ENCODE measurements at places on chromosomes 3 and 15. TPM values are rescaled to one million over a fixed set of nuclear protein-coding genes. Genes with fewer than 3 reads are reported as not detected.
A peak's percentile ranks its signal among the peaks of the same experiment; 100 is the strongest.

PLXNB1 gene
- total RNA-seq = 59.2 TPM

TICRR gene
- total RNA-seq = 2.8 TPM

HYAL1 gene
- 0.27 TPM for total RNA-seq

DNA sequence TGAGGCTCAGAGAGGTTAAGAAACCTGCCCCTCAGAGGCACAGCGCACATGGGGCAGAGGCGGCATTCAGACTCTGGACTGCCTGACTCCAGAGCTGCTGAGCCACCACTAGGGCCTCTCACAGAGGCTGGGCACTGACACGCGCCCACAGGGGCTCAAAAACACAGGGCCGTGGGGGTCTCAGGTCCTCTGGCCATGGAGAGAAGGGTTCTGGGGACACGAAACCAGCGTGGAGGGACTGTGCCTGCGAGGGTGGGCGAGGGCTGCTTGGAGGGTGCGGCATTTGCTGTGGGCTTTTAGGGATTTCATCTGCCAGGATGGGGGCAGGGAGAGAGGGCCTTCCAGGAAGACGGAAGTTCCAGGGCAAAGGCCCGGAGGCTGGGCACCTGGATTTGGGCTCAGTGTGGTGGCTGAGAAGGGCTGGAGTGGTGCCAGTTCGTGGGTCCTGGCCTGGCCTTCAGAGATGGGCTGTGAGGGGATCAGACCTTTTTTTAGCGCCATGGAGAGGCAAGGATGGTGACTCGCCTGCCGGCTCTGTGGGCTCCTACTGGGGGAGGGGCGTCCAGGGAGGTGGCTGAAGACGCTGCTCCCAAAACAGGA, 69.6 kb downstream of the EFCAB12 start:
- DNase-seq = no peak

DNA sequence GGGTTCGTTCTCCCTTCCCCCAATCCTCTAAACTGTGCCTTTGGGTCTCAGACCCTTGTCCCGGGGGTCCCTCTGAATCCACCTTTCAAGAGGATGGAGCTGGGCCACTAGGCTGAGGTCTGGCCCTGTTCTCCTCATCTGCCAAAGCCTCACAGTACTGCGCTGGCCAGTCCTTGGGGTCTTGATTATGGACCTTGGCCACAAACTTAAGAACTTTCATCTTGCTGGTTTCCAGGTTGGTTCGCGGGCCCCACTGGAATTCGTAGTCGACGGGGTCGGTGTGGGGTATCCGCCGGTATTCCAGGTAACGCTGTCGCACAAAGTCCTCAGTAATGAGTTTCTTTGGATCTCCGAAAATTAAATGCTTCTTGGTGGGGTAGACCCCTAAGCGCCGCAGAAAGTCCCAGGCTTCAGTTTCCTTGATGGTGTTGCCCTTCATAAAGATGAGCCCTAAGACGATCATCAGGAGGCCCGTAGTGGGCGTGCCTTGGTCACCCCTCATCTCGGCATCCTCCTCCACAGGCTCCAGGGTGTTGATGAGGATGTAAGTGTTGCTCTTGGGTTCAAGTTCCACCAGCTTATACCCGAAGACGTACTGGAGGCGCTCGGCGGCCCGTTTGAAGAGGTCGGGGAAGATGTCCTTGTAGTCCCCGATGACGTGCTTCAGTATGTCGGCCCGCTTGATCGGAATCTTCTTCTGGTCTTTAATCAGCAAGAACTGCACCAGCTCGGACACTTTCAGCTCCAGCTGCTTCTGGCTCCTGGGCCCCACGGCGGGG, 727 bp downstream of the NSMCE3 start:
- peak; percentile 26 for DNase-seq

Measured in astrocyte (in vitro differentiated cells and primary cell).